ENCODE measurements at places on chromosomes 13 and 19.

DNA sequence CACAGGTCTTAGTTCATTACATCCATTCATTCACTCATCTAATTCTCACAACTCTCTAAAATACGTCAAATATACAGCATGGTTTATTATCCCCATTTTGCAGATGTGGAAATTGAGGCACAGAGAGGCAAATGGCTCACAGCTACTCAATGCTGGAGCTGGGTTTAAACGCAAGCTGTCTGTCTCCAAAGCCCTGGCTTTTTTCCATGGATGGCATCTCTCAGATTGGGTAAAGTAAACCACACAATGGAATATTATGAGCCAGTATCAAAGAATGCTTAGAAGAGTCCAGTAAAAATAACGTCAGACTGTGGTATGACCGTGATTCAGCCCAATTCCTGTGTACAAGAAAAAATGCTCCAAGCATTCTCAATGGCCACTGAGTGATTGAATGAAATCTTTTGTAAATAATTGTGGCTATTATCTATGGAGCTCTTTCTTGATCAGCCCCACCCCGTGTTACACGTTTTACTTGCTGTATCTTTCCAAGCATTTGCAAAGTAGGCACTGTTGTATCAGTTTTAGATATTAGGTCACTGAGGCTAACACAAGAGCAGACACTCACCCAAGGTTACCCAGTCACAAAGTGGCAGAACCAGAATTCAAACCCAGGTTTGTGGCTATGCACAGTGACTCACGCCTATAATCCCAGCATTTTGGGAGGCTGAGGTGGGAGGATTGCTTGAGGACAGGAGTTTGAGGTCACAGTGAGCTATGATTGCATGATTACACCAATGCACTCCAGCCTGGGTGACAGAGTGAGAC is 5.5 kb upstream of the ACP7 start:
- peak; percentile 97 for DNase-seq

DNA sequence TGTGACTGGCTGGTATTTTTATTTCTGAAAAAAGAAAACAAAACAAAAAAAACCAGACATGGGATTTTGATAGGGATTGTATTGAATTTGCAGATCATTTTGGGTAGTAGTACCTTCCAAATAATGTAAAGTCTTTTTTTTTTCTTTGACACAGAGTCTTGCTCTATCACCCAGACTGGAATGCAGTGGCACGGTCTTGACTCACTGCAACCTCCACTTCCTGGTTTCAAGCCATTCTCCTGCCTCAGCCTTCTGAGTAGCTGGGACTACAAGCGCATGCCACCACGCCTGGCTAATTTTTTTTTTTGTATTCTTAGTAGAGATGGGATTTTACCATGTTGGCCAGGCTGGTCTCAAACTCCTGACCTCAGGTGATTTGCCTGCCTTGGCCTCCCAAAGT is 4.2 kb downstream of the ZNF101 start:
- peak; percentile 24 for DNase-seq

- DNase-seq = no peak
Observed at GRCh38 chr13:110676595-110677587, 29.0 kb downstream of the CARS2 start.

GRCh38 chr19:46205183-46205984 is 24.2 kb upstream of the IGFL1 start:
- no peak for DNase-seq

GRCh38 chr19:33724721-33725060 is 72.0 kb upstream of the KCTD15 start:
- DNase-seq = no peak

DNA sequence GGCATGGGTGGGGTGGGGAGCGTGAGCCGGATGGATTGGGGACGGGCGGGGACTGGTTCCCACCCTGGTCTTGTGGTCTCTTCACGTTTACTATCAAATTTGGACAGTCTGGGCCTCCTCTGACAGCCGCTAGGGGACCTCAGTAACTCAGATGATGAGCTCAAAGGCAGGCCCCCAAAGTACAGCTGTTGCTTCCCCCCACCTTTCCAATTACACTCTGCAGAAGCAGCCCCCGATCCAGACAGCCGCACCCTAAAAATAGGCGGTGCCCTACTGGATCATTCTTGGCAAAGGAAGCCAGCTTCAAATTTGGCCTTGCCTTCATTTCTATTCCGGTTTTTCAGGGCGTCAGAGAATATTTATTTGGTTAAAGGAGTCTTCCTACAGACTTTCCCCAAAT is 1.9 kb upstream of the FOXO1 start:
- no peak for DNase-seq

All from EL (cell line).